ENCODE measurements at places on chromosomes 3 and 15. TPM values are rescaled to one million over a fixed set of nuclear protein-coding genes. Genes with fewer than 3 reads are reported as not detected.

GRCh38 chr3:59809016-59809415, 759.2 kb upstream of the CFAP20DC start:
- peak; percentile 21 for DNase-seq

DNA sequence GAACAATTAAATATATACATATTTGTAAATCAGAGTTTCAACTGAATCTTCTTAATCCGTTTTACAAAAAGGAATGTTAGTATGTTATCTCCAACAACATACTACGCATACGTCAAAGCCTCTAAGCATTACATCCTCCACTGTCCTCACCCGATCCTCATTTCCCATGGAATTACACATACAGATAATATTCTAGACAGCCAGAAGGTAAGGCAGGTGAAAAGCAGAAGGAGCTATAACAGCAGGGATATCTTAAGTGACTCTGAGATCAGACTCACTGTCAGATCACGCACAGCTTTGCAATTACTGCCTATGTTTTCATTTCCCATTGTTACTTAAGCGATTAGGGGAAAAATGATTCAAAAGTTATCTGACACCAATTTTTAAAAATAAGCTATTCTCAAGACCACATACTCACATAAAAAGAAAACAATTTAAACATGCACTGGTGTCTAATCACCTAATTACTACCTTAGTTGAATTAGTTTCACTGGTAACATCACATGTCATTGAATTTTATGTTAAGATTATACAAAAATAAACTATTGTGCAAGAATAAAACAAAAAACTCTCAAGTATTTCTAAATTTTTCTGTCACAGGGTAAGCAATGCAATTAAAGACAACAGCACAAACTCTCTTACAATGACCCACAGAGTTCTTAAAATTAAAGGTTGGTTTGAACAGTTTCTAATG, 92.8 kb downstream of the TBL1XR1 start:
- no peak for DNase-seq

GRCh38 chr3:111668888-111669488, 73.8 kb upstream of the ZBED2 start:
- DNase-seq: peak; percentile 61

Gene SYNPR
- polyA plus RNA-seq: not detected

Gene LOXL1
- polyA plus RNA-seq: 9.7 TPM

Gene IL20RB
- 110 TPM for polyA plus RNA-seq

DNA sequence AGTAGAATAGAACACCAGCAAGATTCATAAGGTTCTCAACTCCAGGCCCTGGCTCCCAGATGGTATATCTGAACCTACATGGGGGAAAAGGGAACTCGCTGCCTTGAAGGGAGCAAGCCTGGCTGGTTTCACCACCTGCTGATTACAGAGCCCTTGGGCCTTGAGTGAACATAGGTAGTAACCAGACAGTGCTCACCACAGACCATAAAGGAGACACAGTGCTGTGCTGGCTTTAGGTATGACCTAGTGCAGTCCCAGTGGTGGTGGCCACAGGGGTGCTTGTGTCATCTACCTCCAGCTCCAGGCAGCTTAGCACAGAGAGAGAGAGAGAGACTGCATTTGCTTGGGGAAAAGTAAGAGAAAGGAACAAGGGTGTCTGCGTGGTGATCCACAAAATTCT, 409.8 kb downstream of the FGF12 start:
- no peak for DNase-seq

DNA sequence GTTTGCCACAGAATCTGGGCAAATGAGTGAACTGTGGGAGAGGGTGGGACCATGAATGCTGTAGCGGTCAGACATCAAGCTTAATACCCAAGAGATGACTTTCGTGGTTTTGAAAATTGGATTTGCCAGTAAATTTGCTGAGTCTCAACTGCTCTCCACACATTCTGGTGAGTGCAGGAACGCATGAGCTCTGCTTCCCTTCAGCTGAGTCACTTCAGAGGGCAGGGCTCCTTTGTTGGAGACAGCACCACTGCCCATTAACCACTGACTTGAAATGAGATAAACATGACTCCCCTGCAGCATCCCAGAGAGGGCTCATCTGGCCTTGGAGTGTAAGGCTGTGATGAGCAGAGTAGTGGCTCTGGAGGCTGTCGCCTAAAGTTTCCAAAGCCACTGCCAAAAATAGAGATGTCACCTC, 22.6 kb downstream of the RARRES1 start:
- peak; percentile 77 for DNase-seq

DNA sequence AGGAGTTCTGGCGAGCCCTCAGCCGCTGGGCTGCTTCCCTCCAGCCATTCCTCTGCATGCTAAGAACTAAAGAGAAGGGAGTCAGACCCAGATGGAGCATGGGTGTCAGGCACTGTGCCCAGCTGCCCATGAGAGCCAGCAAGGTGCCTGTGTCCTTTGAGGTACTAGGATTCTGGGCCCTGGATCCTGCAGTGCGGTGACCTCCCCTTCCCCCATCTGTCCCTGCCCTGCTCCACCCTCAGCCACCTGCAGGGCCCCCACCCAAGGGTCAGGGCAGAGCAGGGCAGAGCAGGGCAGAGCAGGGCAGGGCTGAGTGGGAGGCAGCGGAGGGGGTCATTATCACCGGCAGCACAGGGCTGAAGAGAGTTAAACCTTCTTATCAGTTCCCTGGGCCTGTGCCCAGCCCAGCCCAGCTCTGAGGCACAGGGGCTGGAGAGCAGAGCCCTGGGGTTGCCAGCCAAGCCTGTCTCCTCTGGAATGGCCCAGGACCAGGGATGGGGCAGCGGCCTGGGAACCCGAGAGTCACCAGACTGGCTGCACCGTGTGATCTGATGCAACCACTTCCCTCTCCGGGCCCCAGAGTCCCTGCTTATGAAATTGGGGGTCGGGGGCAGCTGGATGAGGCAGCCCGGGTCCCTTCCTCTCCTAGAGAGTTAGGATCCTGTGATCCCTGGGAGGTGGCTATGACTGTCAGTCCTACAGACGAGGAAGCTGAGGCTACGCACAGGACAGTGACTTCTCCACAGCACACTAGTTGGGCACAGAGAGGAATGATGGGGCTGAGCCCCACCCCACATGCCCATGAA, 17.3 kb downstream of the ZDHHC19 start:
- DNase-seq: no peak

DNA sequence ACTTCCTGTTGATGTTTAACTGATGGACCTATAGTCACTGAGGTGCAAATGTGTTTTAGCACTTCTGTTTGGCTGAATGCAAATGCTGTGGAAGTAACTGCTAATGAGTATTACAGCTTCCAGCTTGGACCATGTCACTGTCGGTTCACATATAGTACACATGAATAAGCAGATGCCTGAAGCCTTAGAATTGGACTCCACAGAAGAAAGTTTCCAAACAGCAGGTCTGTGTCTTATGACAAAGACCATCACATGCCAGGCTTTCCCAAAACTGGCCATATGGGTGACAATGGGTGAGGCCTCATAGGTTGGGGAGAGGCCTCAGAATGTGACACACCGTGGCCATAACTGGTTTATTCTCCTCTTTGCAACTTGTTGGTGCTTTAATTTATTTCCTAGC, 241.8 kb downstream of the WNT5A start:
- no peak for DNase-seq

- no peak for DNase-seq
These were observed 5.0 kb downstream of the GPR156 start for GRCh38 chr3:120280026-120280425.

Gene IL17RD
- 0.56 TPM for polyA plus RNA-seq

GRCh38 chr3:38739396-38739689, 76.7 kb downstream of the SCN10A start:
- no peak for DNase-seq

- peak; percentile 9 for DNase-seq
These were observed 21.8 kb upstream of the BDH1 start for GRCh38 chr3:197577366-197578074.

- no peak for DNase-seq
These were observed 49.9 kb upstream of the IL12A start for GRCh38 chr3:159938714-159939113.

GRCh38 chr3:8879347-8879944, 83.8 kb downstream of the RAD18 start:
- DNase-seq: no peak

Gene MAGI1
- 1.3 TPM for polyA plus RNA-seq

- DNase-seq: no peak
These were observed 2.6 kb upstream of the CCR4 start for GRCh38 chr3:32948625-32949445.

Gene ST8SIA2
- polyA plus RNA-seq: 1.0 TPM

Data from foreskin keratinocyte (primary cell).